ENCODE measurements at places on chromosomes 3 and 15.

- no peak for DNase-seq
Measured at GRCh38 chr3:186287711-186288110, 74.3 kb downstream of the DGKG start.

DNA sequence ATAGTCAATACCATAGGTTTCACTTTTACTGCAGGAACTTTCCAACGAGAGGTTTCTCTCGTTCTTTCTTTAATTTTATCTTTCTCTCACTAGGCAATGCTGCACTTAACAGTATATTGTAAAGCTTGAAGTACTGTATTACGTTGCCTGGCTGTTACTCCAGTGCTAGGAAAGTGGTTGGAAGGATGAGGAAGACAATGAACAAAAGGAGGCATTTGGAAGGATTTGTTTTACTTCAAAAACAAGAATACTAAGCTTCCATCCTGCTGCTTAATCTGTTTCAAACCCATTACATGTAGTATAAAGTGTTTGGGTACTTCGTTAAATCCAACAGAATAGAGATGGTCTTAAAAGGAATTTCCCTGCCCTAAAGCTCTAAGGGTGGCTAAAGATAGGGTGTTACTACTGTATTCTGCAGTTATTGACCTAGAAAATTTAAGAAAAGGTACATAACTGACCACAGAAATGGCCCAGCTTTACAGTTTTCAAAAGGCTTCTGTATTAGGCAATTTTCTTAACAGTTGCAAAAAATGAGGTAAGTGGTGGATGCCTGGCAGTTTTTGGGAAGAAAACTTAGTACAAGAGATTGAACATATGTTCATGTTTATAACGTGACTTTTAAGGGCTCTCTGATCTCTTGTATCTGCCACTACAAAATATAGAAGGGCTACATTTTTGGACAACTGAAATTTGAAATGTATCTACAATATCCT lies 785 bp upstream of the IFT57 start:
- DNase-seq, result no peak

- DNase-seq, result no peak
Measured at GRCh38 chr3:14175383-14176037, 2.9 kb downstream of the XPC start.

GRCh38 chr3:77262361-77262760 lies 222.5 kb downstream of the ROBO2 start:
- DNase-seq, result no peak

DNA sequence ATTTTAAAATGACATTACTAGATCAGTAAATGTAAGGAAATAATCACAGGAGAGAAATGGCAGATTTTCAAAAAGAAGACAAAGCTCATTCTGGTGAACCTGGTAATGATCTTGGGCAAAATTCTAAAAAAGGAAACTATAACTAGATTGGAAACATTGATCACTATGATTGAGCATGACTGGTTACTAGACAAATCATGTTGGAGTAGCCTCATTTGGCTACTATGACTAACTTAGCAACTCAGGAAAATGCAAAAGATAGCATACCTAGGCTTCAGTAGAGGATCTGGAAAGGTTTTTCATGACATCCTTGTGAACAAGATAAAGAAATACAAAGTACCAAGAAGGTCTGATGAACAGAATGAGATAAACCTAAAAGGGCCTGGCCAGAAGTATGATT lies 7.6 kb upstream of the TMF1 start:
- DNase-seq, result no peak
